ENCODE measurements at places on chromosomes 4 and X.

GRCh38 chrX:108468486-108468885 is 28.8 kb downstream of the COL4A5 start:
- DNase-seq: no peak

DNA sequence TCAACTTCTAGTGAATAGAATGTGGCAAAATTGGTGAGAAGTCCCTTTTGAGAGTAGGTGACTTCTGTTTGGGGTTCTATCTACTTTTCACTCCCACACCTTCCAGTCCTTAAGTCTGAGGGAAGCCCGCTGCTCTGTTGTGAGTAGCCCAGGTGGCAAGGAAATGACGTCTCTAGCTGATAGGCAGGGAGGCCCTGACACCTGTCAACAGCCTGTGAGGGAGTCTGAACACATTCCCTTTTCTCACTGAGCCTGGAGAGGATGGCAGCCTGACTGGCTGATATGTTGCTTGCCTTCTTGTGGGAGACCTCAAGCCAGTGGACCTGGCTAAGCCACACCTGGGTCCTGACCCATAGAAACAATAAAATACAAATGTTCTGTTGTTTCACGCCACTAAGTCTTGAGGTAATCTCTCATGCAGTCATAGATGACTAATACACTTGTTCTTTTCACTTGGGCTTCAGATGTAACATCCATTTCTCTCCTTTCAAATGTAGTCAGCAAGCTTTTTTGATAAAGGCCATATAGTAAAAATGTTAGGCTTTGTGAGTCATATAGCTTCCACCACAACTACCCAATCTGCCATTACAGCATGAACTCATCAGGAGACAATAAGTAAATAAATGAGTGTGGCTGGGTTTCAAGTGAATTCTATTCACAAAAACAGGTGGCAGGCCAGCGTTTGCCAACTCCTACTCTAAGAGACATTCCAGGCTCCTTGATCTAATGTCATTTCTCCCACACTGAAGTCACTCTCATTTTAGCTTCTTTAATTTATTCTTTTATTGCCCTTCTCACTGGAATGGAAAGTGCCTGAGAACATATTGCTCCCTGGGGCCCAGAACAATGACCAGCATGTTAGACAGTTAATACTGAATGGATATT is 265.1 kb upstream of the MAD2L1 start:
- DNase-seq: no peak

GRCh38 chrX:57596109-57596508 is 4.3 kb downstream of the ZXDB start:
- DNase-seq: no peak

DNA sequence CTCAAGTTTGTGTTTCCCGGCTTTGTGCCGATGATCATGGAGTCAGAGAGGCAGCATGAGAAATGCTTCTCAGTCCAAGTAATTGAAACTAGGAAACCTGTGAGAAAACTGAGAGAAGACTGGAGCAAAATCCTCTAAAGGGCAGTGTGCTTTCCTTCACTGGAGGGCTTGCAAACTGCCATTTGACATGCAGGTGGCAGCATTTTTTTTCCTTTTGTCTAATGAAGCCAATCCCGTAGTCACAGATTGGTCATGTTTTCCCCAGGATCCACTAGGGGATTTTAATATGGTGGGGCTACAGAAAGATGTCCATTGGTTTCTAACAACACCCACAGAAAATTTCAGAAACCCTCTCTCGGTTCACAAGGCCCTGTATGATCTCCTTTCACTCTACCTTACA is 117.4 kb upstream of the NUDT10 start:
- no peak for DNase-seq

DNA sequence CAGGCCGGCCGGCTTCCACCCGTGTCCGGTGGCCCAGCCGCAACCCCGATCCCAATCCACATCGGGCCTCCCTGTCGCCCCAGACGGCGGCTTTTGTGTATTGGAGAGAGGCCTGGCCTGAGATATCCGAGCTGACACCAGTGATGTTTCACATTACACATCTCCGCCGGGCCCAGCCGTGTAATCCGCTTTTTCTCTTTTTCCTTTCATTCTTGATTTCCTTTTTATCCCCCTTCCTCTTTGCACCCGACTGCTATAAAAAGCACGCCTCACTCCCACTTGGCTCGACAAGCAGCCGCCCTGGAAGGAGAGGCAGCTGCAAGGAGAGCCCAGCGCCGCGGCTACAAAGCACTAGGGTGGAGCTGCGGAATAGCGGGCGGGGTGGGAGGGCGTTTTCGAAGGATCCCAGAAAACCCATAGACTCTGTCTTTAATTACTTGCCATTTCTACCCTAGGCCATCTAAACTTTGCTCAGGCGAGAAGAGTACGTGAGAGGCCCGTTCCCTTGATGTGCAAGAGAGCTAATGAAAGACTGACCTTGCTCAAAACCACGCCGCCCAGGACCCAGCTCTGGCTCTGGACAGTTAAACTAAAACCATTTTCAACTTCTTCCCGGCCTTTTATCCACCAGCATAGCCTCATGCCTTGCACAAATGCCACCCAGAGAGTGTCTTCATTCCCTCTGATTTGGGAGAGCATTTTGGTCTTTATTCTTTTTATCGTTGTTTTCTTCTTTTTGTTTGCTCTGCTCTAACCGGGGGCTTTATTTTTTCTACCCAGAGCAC is 3.2 kb downstream of the PITX2 start:
- DNase-seq: no peak

GRCh38 chrX:102652031-102652688 is 877 bp downstream of the GPRASP1 start:
- no peak for DNase-seq

DNA sequence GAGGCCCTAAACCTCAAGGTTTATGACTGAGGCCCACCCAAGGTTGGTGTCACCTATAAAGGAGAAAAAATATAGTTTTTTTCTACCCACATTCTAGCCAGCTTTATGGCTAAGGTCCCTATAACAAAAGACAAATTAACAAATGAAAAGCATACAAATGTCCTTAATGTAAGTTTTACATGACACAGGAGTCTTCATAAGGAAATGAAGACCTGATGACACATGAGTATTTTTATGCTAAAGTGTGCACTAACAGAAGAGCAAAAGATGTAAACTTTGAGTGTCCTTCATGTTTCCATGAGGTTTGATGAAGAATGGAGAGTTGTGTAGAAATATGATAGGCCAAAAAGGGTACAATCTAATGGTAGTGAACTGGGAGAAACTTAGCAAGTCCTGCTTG is 114.7 kb upstream of the INTU start:
- no peak for DNase-seq

- DNase-seq: no peak
These were observed 366.8 kb downstream of the FBXW7 start for GRCh38 chr4:152168987-152169616.

- DNase-seq: no peak
These were observed 930 bp downstream of the ZNF718 start for GRCh38 chr4:125091-125771.

DNA sequence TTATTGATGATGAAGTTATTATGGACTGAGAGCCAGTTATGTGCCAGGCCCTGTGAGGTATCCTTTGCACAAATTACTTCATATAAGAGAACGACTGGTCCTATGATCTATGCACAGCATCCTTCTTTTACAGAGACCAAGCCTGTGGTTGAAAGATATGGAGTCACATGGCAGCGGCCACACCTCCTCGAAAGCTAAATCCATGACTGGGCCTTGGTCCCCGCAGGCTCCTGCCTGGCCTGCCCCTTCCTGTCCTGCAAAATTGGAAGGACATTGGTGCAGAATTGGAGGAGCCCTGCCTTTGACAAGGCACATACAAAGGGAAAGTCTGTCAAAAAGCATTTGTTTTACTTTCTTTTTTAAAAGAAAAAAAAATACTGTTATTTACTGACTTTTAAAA is 18.3 kb downstream of the SORBS2 start:
- no peak for DNase-seq

DNA sequence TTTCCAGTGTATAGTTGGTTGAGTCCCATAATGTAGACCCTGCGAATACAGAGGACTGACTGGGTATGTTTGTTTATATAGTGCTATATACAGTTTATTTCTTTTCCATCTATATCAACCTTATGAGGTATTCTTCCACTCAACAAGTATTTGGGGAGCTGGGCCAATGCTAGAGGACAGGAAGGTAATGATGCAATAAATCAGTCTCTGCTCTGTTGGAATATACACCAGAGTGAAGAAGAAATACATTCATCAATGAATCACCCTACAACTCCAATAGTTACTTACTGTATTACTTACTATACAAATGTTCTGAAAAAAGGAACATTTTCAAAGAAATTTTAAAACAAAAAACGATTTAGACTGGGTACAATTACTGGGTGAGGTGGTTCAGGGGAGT is 2.1 kb upstream of the ARSJ start:
- no peak for DNase-seq

- no peak for DNase-seq
These were observed 26.5 kb upstream of the CYBB start for GRCh38 chrX:37753384-37753783.

Measured in skeletal muscle cell (primary cell).